Naive thymus-derived CD4-positive, alpha-beta T cell (primary cell): ENCODE measurements at places on chromosomes 4 and X. TPM values are rescaled to one million over a fixed set of nuclear protein-coding genes. Genes with fewer than 3 reads are reported as not detected.

Gene FHIP1A
- not detected for polyA plus RNA-seq

Gene PDGFRA
- not detected for polyA plus RNA-seq

GRCh38 chr4:20085156-20085555 is 166.5 kb upstream of the SLIT2 start:
- H3K4me1 ChIP-seq = no peaks in the 10 kb centered on the region
- H3K36me3 ChIP-seq = no peaks in the 10 kb centered on the region
- no peak overlapping the region for H3K27ac ChIP-seq
- H3K4me3 ChIP-seq = no peak overlapping the region
- H3K27me3 ChIP-seq = no peaks in the 10 kb centered on the region
- DNase-seq = no peak

DNA sequence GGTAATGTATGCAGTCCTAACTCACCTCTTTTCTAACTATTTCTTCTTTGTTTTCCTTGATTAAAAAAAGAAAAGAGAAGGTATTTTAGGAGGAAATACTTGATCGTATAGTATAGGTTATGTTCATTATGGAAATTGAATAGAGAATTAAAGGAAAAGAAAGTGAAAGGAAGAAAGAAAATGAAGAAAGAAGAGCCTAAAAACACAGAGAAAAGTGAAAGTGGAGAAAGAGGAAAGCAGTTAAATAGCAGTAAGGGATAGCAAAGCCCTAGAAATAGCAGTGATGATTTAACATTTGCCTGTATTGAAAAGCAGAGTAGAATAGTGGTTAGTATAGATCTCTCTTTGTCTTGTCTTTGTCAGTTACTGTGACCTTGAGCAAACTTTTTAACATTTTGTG is 37.0 kb downstream of the MRPL1 start:
- DNase-seq = no peak
- no peaks in the 10 kb centered on the region for H3K4me1 ChIP-seq
- no peak overlapping the region for H3K4me3 ChIP-seq
- peaks cover 5% of the 10 kb centered on the region for H3K36me3 ChIP-seq
- H3K27ac ChIP-seq = no peak overlapping the region
- H3K27me3 ChIP-seq = no peaks in the 10 kb centered on the region

- H3K36me3 ChIP-seq = no peaks in the 10 kb centered on the region
- H3K27me3 ChIP-seq = no peaks in the 10 kb centered on the region
- H3K4me1 ChIP-seq = no peaks in the 10 kb centered on the region
- no peak overlapping the region for H3K4me3 ChIP-seq
These were observed 326.5 kb downstream of the TEX13C start for GRCh38 chrX:125646195-125646594.
